ENCODE measurements at places on chromosomes 5 and 9.

GRCh38 chr9:12973710-12974109 lies 198.9 kb downstream of the LURAP1L start:
- no peak for DNase-seq

DNA sequence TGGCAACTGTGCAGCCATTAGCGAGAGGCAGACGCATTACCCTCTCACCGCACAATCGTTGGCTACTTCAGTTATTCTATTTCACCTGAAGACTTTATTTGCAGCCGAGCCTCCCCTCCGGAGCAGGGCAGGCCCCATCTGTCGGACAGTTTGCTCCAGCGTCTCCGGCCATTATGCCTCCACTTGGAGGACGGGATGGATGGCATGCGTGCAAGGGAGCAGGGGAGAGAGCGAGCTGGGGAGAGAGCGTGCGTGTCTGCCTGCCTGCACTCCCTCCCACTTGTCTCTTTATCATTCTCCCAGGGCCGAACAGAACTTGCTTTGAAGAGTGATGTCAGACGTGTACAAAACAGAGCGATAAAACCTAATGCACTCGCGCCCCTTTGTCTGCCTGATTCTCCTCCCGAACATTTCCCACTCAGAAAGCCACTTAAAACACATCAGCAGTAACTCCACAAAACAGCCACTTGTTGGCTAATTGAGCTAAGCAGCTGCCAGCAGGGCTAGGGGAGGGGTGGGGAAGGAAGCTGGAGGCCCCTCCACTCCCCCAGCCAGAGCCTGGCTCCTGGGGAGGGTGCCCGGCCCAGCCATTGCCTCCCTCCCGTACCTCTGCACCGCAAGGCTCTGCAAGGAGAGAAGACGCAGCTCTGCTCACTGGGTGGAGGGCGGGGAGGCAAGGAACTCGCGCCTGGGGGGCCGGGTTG lies 43.4 kb upstream of the FUBP3 start:
- DNase-seq, result no peak

DNA sequence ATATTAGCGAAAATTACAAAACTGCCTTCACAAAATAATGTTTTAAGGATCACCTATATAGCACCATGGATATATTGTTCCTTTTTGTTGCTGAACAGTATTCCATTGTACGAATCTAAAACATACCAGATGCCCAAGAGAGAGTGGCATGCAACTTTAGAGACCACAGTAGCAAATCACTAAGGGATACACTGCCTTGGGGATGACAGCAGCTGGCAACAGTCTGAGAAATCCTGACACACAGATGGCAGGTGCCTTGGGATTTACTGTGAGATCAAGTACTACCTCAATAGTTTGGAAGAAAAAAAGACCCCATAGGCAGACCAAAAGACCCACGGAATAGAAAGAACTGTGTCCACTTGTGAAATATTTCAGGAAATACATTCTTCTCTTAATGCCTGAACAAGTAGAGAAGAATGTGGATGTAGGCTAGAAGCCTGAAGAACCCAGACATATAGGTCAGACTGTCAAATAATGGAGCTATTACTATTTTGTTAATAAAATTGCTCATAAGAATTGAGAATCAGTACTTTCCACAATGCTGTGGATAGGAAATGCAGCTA lies 53.4 kb downstream of the PLPP1 start:
- no peak for DNase-seq

- no peak for DNase-seq
These were observed 347.2 kb upstream of the CD180 start for GRCh38 chr5:67543720-67544270.

DNA sequence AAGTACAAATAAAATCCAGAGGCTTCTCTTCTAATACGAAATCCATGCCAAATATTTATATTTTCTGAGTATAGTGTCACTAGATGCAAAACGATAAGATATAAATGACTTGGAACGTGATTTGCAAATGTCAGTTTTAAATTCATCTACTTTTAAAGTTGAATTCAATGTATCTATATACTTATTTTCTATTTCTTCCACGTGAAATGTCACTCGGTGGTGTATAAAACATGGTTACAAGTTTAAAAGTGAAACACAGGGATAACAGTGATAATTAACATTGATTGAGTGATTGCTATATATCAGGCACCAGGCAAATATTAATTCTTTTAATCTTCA lies 54.8 kb downstream of the HINT1 start:
- no peak for DNase-seq

DNA sequence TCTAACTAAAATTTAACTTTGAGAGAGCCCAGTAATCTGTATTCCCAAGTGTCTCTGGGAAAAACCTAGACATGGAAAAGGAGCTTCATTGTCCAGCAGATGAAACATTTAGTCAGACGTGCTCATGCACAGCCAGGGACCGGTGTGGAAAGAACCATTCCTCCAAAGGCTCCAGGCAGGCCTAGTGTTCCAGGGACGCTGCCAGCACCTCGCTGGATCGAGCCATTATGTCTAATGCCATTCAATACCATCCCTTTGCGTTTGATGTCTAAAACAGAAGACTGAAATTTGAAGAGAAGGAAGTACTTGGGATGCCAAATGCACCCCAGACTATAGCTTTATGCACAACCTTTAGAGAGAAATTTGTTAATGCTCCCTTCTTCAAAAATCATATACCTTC lies 1.4 kb upstream of the CHSY3 start:
- no peak for DNase-seq

- no peak for DNase-seq
These were observed 64.6 kb upstream of the KLF9 start for GRCh38 chr9:70478963-70479641.

DNA sequence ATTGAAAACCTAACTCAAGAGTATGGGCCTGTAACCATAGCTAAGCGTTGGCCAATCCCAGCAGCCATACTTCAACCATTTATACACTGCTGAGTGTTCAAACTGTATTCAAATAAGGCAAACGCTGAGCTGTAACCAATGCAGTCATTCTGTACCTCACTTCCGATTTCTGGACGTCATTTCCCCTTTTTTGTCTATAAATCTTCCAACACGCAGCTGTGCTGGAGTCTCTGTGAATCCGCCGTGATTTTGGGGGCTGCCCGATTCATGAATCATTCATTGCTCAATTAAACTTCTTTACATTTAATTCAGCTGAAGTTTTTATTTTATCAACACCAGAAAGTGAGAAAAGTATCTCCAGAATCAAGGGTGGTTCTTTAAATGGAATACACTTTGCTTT lies 31.7 kb downstream of the MTX3 start:
- DNase-seq, result no peak

DNA sequence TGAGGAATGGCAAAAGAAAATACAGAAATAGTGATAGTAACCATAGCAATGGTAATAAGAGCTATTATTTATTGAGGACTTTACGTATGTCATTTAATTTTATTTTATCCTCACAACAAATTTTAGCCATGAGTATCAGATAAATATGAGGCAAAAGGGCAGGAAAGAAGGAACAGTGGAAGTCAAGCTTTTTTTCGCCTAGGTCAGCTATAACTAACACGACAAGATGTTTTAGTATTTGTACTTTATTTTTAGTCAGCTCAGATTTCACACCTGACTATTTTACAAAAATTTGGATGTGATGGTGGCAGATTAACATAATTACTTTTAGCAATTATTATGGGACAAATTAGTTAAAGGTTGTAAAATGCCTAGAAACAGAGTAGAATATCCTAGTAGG lies 34.8 kb upstream of the CDKN2B start:
- no peak for DNase-seq

- no peak for DNase-seq
These were observed 3.3 kb downstream of the GPX3 start for GRCh38 chr5:151023651-151024050.

- DNase-seq, result no peak
These were observed 10.9 kb downstream of the PTCH1 start for GRCh38 chr9:95505717-95506427.

DNA sequence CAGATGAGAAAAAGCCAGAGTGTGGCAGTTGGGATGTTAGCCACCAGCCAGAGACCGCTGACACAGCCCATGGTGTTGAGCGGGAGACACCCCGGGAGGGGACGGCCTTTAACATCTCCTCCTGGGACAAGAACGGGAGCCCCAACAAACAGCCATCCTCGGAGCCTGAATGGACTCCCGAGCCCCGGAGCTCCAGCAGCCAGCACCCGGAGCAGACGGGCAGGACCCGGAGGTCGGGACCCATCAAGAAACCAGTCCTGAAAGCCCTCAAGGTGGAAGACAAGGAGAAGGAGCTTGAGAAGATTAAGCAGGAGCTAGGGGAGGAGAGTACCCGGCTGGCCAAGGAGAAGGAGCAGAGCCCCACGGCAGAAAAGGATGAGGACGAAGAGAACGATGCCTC lies 28.0 kb upstream of the POMT1 start:
- DNase-seq, result no peak

- DNase-seq, result no peak
These were observed 1893.3 kb upstream of the WWC1 start for GRCh38 chr5:166398131-166398530.

- no peak for DNase-seq
These were observed 365.6 kb downstream of the CDK5RAP2 start for GRCh38 chr9:120214332-120214731.

- no peak for DNase-seq
These were observed 82.1 kb downstream of the CCDC192 start for GRCh38 chr5:127785098-127785927.

- DNase-seq, result no peak
These were observed 71.2 kb downstream of the NIPSNAP3B start for GRCh38 chr9:104835161-104835560.

GRCh38 chr5:75055727-75056144 lies 3.4 kb upstream of the GCNT4 start:
- DNase-seq, result no peak

Measured in stimulated activated CD8-positive, alpha-beta memory T cell treated with anti-CD3 and anti-CD28 coated beads, Interleukin-15, amount 100 ng/mL, for 1 hour (primary cell).